T-helper 17 cell (primary cell): ENCODE measurements at places on chromosomes 7 and 10.

GRCh38 chr7:3179456-3179855, 121.6 kb upstream of the SDK1 start:
- no peak for DNase-seq

DNA sequence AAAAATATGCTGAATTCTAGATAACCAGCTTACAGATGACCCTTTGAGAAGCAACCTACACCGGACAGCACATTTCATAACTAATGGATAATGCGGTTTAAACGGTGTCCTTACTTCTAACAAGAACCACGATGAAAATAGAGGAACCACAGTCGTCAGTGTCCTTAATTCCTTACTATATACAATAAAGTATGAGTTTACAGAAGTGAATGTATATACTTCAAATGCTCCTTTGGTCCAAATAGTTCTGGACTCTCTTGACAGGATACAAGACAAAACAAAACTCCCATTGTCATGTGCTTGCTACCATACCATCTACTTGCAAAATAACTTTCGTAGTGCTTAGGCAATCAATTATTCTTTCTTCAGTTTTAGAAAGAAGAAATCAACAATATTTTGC, 2.4 kb downstream of the NAMPT start:
- no peak for DNase-seq

DNA sequence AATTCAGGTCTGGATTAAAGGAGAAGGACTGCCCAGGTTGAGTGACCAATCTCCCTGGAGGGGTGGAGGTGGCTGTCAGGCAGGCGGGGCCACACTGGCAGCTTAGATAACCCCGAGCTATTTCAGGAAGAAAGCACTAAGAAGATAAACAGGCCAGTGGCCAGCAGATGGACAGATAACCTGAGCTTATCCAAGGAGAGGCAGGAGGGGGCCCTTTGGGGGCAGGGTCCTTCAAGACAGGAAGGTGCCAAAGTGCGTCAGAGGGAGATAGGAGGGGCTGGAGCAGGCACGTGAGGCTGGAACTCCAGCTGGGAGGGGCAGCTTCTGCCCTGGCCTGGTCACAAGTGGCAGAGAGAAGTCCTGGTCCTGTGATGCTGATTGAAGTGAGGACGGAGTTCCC, 29.8 kb upstream of the PODXL start:
- no peak for DNase-seq

GRCh38 chr7:98284335-98285036, 3.0 kb downstream of the BRI3 start:
- DNase-seq: no peak

- DNase-seq: no peak
Observed at GRCh38 chr7:155574556-155575290, 28.4 kb upstream of the CNPY1 start.

DNA sequence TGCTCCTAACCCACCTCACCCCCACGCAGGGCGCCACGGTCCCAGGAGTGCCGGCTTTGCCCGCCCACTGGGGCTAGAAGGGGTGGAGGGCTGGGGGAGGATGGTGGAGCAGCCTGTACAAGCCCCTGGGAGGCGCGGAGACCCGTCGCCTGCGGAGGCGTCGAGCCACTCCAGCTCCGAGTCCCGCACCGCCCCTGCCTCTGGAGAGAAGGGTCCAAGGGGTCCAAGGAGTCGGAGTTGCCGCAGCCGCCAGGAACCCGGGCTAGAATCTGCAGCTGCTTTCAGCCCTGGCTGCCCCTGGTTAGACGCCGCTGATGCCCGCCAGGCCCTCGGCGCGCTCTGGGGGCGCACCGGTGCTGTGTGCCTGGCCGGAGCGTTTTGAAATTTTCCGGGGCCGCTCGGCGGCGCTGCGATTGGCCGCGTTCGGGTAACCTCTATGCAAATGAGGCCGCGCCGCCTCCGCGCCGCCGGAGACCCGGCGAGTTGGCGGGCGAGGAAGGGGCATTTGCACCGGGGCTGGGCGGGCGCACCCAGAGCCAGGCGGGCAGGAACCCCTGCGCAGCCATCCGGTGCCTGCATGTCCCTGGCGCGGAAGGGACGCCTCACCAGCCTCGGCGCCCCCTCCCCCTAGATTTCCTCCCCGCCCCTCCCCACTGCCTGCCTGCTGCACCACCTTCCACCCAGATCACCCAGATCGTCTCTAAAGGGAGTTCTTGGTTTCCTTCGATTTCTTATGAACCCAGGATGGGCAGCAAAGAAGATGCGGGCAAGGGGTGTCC, at the start of gene HMX2:
HMX2 (plus strand) TSS at position 502 of the 779 bp plus-strand sequence; CDS start at position 745, 243 bp downstream.
- peak; percentile 24 for DNase-seq

GRCh38 chr7:114084472-114085312, 165.9 kb upstream of the PPP1R3A start:
- DNase-seq: no peak

DNA sequence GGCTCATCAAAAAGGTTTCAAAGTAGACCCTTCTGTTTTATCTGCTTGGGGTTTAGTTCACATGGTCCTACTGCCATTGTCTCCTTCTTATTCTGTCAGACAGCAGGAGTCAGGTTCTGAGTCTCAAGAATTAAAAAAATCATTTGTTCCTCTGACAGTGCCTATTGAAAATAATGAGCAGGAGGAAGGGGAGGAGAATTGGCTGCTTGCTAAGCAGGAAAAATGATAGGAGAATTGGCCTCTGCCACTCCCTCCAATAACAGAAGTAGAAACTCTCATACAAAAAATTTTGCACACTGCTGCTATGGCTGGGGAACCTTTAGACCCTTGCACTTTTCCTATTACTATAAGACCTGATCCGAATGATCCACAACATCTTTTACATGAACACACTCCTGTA, 35.7 kb downstream of the OR13A1 start:
- no peak for DNase-seq

DNA sequence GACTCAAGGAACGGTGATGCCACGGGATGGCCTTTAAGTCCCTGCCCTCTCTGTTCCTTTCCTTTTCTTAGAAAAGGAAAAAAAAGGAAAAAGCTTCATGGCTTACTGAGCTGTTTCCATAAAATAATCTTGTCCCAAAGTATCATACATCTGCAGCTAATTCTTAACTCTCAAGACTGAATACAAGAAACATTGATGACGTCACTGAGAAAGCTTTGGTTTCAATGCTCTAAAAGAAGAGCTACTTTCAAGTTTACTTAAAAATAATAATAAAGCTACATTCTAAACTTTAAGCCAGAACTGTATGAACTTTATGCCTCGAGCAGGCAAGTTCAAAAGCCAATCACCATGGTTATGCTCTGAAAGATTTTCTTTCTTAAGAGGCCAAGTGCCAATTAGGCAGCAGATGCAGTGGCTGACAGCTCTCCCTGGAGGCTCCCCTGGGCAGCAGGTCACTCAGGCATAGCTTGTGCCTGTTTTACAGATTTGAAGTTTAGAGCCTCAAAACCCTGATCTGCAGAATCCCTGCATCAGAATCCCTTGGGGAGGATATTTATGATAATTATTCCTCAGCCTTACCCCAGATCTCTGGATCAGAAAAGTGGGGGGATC, 165.0 kb downstream of the CHN2 start:
- no peak for DNase-seq

- DNase-seq: no peak
Observed at GRCh38 chr10:58206251-58206650, 61.4 kb downstream of the IPMK start.

- no peak for DNase-seq
Observed at GRCh38 chr10:91672021-91672608, 39.2 kb upstream of the PPP1R3C start.

DNA sequence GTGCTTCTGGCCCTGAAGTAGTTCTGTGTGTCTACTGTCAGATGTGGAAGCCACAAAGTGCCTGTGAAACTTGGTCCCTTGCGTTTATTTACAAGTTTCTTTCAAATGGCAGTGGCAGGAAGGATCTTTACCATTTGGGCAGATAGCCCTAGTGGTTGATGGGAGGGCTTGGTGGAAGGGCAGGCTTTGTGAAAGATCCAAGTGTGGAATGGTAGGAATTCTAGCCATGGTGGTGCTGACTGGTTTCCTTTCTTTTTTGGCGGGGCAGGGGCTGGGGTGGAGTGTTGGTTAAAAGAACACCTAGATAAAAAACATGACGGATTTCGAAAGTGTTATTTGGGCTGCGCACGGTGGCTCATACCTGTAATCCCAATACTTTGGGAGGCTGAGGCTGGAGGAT, 27.0 kb downstream of the AUTS2 start:
- DNase-seq: no peak

DNA sequence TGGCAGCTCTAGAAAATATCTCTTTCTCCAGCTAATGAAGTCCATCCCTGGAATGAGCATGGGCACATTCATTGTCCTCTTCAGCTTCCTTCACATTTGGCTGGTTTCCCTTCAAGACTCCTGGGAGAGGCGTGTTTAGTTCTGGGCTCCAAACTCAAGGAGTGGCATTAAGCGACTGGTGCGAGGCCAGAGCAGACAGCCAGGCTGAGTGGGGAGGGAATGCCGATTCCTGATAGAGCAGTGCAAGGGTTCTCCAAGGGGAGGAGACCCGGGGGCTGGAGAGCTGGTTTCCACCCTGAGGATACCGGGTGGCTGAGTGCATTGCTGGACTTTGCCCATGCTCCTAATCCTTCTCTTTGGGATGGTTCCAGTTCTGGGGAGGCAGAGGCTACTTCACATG, 372.1 kb downstream of the RPS24 start:
- DNase-seq: no peak

DNA sequence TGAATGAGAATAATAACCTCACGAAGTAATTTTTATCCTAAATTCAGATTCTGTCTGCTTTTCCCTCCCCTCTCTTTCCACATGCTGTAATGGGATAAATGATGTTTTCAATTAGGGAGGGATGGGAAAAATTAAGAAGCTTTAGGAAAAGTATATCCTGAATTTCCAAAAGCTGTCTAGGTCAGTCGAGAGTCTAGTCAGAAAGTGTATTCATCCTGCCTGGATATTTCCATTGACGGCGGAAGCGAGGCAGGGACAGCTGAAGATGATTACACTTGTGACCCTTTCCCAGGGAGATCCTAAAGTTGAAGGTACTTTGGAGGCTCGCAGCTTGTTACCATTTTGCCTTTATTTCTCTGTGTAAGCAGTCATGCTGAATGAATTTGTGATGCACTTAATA, 204.1 kb downstream of the ZNF365 start:
- no peak for DNase-seq

- no peak for DNase-seq
Observed at GRCh38 chr10:11913079-11913641, 90.0 kb downstream of the PROSER2 start.

DNA sequence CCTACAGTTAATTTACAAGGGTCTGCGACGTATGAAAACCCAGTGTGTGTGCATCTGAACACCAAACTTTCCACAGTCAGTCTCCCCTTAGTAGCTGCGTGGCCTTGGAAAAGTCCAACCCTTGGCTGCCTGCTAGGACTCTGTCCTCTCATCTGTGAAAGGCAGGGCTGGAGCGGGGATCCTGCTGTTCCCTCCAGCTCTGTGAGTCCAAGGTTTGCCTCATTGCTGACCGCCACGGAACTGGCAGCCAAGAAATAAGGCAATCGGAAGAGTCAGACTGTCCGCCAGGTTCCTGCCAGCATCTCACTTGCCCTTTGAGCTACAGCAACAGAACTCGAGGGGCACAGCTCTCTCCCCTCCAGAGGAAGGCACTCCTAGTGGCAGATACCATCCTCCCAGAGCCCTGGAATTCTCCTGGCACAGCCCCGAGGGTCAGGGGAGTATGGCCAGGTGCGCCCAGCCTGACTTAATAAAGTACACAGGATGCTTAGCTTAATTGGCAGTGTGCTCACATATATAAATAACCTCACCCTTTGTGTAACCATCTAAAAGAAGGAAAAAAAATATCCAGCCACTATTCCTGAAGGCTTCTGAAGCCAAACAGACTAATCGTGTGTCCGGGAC, 530.1 kb upstream of the FOXK1 start:
- DNase-seq: no peak

DNA sequence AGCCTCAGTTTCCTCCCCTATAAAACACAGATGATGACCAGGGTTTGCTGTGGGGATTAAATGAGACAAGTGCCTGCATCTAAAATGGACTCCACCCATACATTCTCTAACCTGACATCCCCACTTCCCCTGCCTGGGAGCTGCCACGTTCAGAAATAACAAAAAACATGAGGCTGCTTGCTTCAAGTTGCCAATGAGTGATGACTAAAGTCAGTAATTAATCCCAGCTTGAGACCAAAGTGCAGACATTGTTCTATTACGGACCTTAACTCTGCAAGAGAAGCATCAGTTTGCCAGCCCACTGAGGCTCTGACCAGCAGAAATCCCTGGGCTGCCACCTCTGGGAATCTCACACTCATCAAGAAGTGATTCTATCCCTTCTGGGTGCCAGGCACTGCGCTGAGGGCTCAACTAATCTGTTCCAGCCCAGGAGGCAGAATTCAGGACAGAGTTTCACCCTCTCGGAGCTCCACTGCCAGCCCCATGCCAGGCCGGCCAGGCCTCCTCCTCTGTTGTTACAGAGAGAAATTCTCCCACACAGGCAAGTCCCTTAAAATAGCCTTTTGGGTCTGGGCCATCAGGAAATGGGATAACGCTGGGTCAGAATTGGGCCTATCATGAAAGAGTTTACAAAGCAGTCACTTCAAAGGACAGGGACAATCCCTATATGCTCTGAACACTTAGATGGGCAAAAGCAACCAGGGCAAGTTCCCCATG, 11.4 kb downstream of the SH3PXD2A start:
- no peak for DNase-seq

- no peak for DNase-seq
Observed at GRCh38 chr10:124384591-124385190, 34.0 kb downstream of the OAT start.

DNA sequence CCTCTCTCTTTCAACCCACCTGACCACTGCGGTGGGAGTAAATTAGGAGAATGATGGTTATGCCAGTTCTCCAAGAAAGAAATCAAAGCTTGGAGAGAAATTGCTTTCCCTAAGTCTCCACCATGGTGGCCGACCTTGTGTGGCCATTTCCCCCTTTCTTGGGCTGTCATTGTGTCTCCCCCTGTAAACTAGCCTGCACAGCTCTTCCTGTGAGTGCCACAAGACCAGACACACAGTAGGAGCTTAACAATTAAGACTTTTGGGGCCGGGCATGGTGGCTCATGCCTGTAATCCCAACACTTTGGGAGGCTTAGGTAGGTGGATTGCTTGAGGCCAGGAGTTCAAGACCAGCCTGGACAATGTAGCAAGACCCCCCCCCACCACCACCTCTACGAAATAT, 18.9 kb upstream of the LIMK1 start:
- DNase-seq: no peak

- DNase-seq: no peak
Observed at GRCh38 chr7:48636391-48637015, 287.8 kb upstream of the CDC14C start.

DNA sequence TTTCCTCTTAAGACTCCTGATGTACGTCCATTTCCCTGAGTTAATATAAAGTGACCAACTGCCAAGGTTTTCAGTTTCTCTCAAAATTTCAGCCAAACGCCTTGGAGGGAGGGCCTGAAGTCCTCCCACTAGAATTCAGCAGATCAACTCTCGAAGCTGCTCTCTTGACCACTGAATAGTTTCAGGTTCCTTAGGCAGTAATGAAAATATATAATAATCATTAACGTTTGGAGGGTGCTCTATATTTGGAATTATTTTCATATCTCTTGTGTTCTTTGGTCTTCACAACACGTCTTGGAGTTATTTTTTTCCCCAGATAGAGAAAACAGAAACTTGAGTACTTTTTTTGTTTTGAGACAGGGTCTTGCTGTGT, 123.6 kb upstream of the SFMBT2 start:
- DNase-seq: no peak
